Effector CD8-positive, alpha-beta T cell (primary cell): ENCODE measurements at places on chromosomes 7 and 10.
A peak's percentile ranks its signal among the peaks of the same experiment; 100 is the strongest.

- no peak for DNase-seq
These were observed 26.4 kb upstream of the CXCL12 start for GRCh38 chr10:44411251-44411650.

DNA sequence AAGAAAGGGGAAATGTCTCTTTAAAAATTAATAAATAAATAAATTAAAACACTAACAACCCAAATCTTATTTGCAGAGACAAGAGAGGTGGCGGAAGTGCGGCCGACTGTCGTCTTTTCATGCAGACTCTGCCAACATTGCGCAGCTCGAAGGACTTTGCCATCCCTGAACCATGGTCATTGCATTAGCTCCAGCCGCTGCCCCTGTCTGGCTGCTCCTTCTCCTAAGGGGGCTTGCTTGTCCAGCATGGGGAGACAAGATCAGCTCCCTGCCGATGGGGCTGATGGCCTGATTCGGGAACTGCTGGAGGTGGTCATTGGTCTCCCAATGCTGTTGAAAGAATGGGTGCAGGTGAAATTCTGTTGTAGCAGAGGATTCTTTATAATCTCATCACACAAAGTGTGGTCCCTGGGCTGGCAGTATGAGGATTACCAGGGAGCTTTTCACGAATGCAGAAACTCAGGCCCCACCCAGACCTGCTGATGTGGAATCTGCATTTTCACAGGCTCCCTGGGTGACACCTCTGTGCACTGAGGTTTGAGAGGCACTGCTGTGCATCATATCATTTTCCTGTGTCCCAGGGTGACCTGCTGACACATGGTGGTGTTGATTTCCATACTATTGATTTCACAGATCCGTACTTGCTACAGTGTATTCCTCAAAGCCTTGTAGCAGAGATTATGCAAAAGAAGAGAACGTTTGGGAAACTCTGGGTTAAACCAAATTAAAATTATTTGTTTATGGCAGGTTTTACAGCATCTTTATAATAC, 172.4 kb upstream of the ZMIZ1 start:
- DNase-seq: no peak

DNA sequence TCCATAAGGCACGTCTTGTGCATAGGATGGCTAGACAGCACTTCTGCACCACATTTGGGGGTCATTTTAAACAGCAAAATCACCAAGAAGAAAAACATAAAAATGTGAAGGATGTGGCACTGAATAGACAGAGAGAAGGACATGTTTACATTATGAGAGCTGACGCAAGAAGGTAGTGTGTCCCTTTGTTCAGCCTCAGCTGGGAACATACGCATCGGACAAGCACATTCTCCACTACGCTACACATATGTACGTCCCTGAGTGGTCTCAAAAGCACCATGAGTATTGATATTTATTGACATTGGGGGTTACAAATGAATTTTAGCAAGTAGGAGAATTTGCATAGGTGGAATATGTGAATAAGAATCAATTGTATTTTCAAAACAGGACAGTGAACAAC, 20.2 kb downstream of the DDC start:
- no peak for DNase-seq

DNA sequence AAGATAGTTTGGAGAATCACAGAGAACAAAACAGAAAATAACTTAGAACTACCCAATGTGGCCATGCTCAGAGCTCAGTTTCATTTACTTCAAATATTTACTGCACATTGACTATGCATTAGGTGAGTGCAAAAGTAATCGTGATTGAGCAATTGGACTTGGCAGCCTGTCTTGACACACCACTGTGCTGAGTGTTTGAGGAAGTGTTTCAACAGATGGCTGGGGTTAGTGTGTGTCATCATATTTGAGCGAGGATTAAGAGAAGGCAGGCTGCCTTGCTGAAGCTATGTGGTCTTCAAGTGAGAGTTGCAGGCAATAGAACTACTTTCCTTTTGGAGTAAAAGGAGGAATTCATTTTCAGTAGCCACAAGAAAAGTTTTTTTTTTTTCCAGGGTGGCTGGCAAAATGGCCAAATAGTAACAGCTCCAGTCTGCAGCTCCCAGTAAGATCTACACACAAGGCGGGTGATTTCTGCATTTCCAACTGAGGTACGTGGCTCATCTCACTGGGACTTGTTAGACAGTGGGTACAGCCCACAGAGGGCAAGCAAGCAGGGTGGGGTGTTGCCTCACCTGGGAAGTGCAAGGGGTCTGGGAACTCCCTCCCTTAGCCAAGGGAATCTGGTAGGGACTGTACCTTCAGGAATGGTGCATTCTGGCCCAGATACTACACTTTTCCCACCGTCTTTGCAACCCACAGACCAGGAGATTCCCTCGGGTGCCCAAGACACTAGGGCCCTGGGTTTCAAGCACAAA, 37.6 kb downstream of the AKR1C4 start:
- DNase-seq: no peak

GRCh38 chr10:113044016-113044755, 94.1 kb downstream of the TCF7L2 start:
- no peak for DNase-seq

DNA sequence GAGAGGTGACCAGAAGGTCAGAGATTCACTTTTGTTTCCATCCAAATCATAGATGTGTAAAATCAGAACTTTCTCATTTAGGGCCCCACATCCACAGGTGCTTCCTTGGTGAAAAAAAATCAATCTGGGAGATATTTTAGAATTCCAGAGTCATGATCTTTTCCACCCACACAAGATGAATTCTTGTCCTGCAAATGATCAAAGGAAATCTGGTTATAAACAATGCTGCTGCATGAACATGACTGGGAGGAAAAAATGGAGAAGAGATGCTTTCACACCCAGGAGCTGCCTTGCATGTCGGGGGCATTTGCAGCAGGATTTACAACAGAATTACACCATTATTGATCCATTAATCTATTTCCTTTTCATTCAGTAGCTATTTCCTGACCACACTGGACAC, 106.5 kb upstream of the TMEM72 start:
- no peak for DNase-seq

GRCh38 chr10:71237843-71238623, 25.7 kb downstream of the UNC5B start:
- no peak for DNase-seq

DNA sequence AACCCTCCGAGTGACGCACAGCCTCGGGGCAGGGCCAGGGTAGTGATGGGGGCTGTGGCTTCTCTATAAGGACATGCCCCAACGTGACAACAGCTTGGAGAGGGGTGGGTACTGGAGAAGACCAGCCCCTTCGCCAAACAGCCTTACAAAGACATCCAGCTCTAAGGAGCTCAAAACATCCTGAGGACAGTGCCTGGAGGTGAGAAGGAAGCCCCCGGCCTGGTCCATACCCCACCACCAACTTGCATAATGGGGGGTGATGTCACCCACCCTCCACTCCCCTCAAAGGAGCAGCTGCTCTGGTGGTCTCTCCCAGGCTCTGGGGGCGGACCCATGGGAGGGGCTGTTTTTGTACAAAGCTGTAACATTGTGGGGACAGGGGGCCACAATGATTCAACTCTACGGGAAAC, 15.1 kb downstream of the PRSS2 start:
- peak; percentile 67 for DNase-seq

DNA sequence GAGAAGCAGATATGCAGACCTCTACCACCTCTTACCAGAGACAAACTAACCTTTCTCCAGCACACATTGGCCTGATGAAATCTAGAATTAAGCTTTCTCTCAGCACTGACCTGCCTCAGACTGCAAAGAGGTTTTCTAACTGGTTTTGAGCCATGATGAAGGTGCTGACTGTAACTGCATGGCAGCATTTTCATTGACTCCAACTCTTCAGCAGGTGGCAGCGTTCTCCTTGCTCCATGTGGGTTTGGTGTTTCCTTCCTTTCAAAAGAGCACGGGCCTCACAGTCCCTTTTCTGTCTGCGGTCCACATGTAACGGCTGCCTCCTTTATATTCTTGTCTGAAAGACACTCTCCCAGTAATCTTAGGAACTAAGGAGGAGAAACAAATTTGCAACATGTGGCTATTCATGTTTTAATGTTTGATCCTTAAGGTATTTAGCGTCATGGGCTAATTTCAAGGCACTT, 12.6 kb downstream of the KLLN start:
- DNase-seq: peak; percentile 15

- DNase-seq: no peak
These were observed 253.2 kb upstream of the INHBA start for GRCh38 chr7:41955893-41956675.

DNA sequence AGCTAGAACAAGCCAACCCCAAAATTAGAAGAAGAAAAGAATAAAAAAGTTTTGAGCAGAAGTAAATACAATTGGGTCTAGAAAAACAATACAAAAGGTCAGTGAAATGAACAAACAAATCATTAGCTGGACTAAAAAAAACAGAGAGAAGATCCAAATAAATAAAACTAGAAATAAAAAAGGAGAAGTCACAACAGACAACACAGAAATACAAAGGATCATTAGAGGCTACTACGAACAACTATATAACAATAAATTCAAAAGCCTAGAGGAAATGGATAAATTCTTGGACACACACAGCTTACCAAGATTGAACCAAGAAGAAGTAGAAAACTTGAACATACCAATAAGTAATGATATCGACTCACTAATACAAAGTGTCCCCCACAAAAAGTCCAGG, 13.4 kb upstream of the ADRA2A start:
- DNase-seq: no peak

DNA sequence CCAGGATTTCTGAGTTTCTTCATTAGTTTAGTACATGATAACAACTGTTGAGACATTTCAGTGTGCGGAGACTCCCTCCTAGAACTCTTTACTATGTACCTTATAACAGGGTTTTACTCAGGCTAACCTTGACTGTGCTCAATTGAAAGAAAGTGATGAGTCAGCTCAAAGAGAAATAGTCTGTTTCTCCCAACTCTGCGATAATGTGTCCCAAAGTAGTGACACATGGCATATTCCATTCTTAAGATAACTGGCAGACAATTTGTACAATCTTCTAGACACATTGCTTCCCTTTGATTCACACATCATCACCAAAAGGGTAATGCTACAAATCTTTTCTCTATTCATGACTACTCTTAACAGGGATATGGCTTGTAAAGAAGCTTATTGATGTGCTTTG, 645.2 kb downstream of the AUTS2 start:
- DNase-seq: no peak

DNA sequence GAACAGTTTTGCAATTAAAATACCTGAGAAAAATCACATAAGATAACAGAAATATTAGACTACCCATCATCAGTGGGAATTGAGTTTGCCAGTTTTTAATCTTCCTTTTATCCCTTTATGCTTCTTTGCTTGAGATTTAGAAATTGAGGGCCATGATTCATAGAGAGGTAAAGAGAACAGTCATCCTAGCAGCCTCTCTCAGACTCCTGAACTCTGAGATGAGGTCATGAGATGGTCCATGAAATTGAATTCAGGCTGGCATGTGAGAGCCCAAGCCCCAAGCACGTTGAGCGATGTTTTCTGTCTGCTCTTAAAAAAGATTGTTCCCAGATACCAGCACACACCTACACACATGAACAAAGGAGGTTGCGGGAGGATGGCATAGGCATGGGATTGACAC, 91.1 kb downstream of the CREB5 start:
- DNase-seq: no peak

GRCh38 chr7:14321947-14322346, 332.5 kb upstream of the ETV1 start:
- no peak for DNase-seq

DNA sequence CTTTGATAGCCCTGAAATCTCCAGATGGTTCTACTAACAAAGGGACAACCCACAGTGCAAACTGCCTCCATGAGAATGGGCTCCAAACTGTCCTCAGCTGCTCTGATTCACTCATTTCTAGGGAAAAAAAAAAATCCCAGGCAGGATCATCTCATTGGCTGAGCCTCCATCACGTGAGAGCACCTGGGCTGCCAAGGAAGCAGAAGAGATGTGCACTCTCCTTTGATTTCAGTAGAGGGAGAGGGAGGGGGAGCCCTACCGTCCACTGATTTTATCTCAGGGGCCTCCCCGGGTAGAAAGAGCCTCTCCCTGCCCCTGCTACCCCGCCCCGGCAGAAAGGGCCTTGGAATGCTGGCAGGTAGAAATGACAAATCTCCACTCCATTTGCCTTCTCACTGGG, 725.4 kb downstream of the PHTF2 start:
- DNase-seq: no peak

GRCh38 chr10:76302961-76303630, 871.7 kb downstream of the LRMDA start:
- DNase-seq: no peak
